NCI-H1092 (cell line): ENCODE measurements at places on chromosomes 12 and 14.

DNA sequence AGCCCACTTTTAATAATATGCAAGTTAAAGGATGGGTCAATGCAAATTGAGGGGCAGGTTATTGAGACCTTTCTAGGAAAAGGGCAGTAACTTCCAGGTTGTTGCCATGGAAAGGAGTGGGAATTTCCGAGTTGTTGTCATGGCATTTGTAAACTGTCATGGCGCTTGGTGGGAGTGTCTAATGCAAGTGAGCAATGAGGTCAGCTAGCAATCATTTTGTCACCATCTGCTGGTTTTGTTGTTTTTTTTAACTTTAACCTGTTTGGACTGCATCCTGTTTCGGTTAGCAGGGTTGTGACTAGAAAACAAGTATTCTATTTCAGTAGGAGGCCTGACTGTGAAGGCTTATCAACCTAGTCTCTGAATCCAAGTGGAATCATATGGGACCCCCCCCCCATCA is 85.8 kb upstream of the TSPAN11 start:
- DNase-seq, result no peak

- DNase-seq, result no peak
These were observed 167.5 kb downstream of the MDGA2 start for GRCh38 chr14:47507861-47508260.

- DNase-seq, result peak; percentile 83
These were observed 469 bp upstream of the RAB35 start for GRCh38 chr12:120116792-120117651.

DNA sequence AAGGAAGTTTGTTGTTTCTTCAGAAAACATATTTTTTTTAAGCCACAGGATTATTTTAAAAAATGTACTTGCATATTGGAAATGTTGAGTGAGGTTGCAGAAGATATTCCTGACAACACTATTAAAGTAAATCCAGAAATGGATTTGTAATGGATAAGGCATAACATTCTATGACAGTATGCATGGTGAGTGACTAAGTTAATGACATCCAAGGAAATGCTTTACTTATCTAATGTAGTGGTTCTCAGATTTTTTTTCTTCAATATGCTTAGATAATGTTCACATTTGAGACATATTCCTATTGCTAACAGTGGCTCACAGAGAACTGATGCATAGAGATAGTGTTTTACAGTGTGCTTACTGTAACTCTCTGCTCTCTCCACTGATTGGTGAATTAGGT is 49.4 kb downstream of the ZDHHC17 start:
- no peak for DNase-seq

GRCh38 chr14:86035882-86036281 is 505.9 kb downstream of the FLRT2 start:
- no peak for DNase-seq

DNA sequence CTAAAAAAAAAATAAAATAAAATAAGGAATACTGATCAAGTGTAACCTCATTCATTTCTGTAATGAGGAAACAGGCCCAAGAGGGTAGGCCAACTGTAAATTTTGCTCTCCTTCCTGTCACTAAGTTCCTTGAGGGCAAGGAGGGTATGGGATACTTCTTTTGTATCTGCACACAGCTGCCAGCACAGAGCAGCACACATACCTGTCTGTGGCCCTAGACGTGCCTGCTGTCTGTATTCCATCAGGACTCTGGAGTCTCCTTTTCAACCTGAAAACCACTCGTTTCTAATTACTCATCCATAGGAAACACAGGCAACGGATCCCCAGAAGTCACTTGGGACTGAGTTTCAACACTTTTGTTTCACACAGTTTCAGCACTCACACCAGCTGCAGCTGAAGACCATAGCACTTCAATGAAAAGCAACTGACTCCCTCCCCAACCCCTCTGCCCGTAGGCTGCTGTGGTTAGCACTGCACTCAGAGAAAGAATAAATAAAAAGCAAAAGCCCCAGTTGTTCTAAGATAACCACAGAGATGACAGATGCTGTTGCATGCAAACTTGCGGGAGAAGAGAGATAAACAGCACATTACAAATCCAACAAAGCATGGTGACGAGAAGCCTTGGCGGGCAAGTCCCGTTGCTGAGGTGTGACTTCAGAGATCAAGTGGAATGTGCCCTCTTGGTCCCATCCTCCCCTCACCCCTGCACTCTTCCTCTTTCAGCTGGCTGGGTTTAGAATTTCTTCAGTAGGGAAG is 24.9 kb downstream of the CRACR2A start:
- DNase-seq, result no peak

DNA sequence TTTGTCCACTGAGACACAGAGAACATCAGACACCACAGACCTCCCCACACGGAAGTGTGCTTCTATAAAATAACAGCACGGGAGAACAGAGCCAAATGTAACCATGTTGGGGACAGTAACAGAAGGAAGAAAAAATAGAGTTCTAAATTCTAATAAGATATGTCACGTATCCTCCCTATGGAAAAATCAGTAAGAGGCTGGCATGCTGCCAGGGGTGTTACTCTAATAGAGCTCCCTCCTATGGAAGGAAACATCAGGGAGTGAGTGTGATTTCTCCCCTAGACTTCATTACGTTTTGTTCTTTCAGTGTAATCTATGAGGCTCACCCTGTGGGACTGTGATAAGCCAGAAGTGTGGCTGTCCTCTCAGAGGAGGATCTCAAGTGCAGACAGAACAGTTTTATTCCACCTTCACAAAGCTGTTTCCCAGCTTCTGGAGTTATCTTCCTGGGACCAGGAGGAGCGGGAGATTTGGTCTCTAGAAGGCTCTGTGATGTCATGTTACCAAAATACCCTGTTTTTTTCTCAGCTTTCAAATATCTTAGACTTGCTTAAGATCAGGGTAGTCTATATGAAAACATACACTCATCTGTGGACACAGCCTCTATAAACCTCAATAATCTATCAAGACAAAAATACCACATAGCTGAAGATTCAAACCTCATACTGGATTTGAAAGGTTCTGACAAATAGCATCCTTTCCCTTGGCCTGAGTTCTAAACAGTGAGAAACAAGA is 69.3 kb downstream of the ZFC3H1 start:
- no peak for DNase-seq

DNA sequence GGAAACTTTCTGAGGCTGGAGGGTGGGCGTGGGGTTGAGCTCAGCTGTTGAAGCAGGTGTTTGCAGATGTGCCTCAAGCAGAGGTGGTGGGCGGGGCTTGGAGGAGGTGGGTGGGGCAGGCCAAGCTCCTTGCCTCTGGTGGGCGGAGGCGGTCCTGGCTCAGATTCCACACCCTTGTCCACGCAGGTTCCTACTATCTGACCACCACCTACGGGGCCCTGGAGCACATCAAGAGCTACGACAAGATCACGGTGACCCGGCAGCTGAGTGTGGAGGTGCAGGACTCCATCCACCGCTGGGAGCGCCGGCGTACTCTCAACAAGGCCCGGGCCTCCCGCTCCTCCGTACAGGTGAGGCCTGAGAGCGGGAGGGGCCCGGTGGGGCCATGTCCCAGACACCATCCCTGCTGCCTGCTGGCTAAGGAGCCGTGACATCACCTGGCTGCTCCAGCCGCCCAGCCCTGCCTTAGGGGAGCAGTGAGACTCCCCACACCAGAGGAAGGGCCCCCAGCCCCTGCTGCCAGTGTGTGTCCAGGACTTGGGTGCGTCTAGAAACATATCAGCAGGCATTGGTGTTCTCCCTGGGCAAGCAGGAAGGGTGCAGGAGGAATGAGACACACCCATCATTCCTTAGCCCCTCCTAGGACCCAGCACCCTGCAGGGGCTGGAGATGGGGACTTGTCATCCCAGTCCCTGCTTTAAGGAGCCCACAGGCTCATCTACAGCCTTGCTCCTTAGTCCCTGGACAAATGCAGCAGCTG is 63.4 kb downstream of the LGMN start:
- no peak for DNase-seq

GRCh38 chr12:3732901-3733300 is 20.0 kb downstream of the CRACR2A start:
- no peak for DNase-seq

GRCh38 chr12:9349888-9350885 is 142.0 kb upstream of the PZP start:
- no peak for DNase-seq

GRCh38 chr12:89768586-89769482 is 60.2 kb upstream of the ATP2B1 start:
- DNase-seq, result no peak

DNA sequence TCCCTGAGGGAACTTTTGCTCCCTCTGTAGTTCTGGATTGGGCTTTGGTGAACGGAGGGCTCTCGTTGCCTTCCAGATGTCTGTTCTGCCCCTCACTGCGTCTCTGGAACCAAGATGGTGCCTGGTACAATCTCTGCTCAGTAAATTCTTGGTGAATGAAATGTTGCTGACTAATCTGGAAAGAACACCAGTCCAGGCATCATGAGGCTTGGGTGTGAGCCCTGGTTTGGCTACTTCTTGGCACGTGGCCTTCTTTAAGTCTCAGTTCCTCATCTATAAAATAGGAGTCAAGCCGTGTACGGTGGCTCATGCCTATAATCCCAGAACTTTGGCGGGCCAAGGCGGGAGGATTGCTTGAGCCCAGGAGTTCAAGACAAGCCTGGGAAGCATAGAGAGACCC is 4.3 kb downstream of the HHIPL1 start:
- DNase-seq, result no peak

DNA sequence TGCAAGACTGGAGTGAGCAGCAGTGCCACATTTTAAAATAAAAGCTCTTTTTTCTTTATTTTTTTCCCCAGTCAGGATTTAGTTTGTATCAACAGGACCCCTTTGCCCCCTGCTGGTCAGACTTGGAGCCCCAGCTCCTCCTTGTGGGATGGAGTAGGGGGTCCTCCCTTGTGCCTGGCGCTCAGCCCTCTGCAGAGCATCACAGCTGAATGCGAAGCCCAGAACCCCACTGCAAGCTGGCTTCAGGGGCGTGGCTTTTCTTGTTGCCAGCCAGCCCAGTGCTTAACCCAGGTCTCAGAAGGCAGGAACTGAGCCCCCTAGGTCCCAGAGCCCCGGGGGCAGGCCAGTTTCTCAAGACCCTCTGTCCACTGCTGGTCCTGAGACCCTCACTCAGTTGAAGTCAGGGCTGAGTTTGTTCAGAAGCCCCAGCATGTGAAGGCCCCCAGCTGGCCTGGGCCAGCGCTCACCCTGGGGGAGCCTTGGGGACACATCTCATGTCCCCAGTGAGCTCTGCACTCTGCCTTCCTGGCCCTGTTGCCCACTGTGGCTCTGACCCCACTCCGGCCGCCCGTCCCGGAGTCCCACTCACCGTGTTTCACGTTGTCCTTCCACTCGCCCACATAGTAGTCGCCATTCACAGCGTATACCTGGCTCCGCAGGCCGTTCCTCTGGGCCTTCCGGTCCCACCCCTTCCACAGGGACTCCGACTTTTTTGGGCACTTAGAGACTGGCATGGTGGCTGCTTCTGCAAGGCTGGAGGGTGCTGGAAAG is 519 bp downstream of the MORN3 start:
- no peak for DNase-seq

- DNase-seq, result no peak
These were observed 1.3 kb downstream of the GLRX5 start for GRCh38 chr14:95536036-95536593.

- no peak for DNase-seq
These were observed 9.3 kb downstream of the ETV6 start for GRCh38 chr12:11658791-11659190.

DNA sequence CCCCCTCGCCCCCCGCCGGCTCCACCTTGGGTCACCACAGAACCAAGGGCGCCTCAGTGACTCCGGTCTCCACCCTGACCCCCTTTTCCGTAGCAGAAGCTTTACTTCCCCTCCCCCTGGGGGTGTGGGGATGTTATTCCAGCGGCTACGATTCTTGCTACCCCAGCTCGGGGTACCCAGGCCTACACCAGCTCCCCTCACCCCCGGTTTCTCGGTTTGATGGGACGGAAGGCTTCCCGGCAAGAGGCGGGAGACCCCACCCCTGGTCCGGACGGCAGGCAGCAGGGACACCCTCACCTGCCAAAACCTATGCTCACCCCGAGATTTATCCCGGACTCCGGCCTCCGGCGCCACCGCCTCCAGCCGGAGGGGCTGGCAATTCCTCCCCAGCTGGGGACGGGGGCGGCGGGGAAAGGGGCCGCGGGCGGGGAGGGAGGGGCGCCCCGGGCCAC is 619 bp downstream of the RAB15 start:
- no peak for DNase-seq

DNA sequence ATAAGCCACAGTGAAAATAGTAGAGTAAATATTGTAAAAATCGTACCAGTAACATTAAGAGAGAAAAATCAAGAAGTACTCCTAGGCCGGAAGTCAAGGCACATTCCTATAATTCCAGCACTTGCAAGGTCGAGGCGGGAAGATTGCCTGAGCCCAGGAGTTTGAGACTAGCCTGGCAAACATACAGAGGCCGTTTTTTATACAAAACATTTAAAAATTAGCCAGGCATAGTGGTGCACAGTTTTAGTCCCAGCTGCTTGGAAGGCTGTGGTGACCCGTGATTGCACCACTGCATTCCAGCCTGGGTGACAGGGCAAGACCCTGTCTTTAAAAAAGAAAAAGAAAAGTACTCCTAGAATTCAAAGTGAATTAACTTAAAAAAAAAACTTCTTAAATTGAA is 341.8 kb downstream of the C12orf50 start:
- no peak for DNase-seq

DNA sequence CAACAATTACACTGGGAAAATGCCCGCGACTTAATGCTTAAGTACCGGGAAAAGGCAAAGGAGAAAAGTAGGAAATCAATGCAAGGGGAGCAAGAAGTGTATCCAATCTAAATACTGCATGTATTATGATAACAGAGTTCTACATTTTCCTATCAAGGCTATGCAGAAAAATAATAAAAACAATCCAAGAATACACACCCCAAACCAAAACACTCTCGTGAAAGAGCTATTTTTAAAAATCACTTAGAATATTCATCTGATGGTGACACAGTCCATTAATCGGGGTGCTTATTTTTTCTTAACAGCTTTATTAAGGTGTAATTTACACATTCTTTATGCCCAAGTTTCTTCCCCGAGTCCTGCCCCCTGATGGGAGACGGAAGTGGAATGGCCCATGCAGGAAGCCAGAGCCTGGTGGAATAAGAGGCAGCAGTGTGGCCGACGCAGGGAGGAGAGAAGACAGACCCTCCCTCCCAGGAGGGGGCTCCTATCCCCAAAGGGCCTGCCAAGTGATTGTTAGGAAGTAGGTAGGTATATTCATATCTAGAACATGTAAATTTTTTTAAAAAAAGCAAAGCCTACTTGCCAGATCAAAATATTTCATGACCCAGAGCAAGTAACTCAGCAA is 174.3 kb downstream of the FOXN3 start:
- no peak for DNase-seq

- DNase-seq, result no peak
These were observed 5.2 kb downstream of the TMTC1 start for GRCh38 chr12:29778531-29778930.
